Activated naive CD4-positive, alpha-beta T cell treated with anti-CD3 and anti-CD28 coated beads, Interleukin-2, amount 50 U/mL, for 16 hours (primary cell): ENCODE measurements at places on chromosomes 4 and X.

DNA sequence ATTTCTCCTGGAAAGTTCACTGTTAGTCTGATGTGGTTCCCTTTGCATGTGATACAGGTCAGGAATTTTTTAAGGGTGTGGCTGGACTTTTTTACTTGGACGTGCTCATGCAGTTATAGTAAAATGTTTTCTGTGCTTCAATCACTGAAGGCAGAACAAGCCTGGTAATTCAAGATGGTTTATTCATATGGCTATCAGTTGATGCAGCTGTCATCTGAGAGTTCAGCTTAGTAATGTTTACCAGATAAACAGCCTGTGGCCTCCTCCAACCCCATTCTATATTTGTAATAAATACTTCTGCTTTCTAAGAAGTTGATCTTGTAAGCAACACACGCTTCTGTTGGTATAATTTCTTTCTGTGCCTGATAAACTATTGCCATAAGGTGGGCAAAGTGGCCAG, 2105.9 kb downstream of the ARAP2 start:
- no peak for DNase-seq

DNA sequence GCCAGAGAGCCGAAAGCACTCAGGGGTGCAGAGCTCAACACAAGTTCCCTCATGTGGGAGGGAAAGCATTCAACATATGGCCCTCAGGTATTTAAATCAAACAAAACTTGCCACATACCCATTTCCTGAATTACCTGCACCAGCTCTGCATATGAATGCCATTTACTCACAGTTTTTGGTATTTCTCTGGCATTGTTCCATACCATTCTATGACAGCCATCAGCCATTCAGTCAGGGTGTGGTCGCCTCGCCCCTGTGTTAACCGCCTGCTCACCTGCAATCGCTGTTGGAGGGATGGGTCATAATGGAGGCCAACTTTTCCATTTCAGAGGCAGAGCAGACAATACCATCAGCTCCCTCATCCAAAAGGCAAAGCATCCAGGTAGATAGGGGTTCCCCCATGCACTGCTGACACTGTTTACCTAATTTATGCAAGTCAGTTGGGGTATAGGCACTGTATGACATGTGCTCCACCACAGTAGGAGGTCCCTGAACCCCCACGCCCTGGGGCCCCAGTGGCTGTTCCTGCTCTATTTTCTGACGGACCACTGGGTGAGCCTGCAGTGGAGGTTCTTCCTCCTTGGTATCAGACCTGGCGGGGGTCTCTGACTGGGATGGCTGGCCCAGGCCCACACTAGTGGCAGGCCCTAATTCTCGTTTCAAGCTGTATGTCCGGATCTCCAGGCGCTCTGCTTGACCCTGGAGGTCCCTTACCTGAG, 227.1 kb downstream of the ADGRL3 start:
- no peak for DNase-seq

DNA sequence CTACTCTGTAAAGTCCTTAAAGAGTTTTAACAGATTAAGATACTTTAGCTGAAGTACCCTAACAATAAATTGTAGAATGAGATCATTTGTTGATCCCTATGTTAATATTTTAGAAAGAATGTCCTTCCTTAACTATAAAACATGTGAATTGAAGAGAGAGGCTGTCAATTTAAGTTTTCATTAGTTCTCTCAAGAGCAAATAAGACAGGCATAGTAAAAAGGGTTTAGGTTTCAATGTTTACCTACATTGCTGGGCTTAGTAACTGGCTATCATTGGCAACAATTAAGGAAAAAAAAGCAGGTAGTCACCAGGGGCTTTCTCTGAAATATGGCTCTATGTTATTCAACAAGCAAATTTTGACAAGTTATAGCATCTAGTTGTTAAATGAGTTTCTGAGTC, 91.5 kb downstream of the ATRX start:
- no peak for DNase-seq

GRCh38 chrX:150694738-150695410, 1.7 kb downstream of the MTMR1 start:
- DNase-seq = peak; percentile 19

- no peak for DNase-seq
These were observed 586.1 kb upstream of the PITX2 start for GRCh38 chr4:111208970-111209369.
